ENCODE measurements at places on chromosomes 12 and 14. TPM values are rescaled to one million over a fixed set of nuclear protein-coding genes. Genes with fewer than 3 reads are reported as not detected.

SLC6A15 gene
- total RNA-seq, result 0.58 TPM

FANCM gene
- total RNA-seq, result 10.3 TPM

CCND2 gene
- 111 TPM for total RNA-seq

ARG2 gene
- 42.2 TPM for total RNA-seq

OVCH1 gene
- total RNA-seq, result 0.41 TPM

PRIMA1 gene
- 0.41 TPM for total RNA-seq

FGD4 gene
- 40.5 TPM for total RNA-seq

KCNA5 gene
- total RNA-seq, result 4.6 TPM

COL2A1 gene
- total RNA-seq, result 29.5 TPM

CATSPERB gene
- 0.99 TPM for total RNA-seq

KRT71 gene
- total RNA-seq, result 0.29 TPM

CRIP2 gene
- 147 TPM for total RNA-seq

GPR132 gene
- total RNA-seq, result 2.3 TPM

GLIPR1L1 gene
- total RNA-seq, result not detected

HHIPL1 gene
- 3.4 TPM for total RNA-seq

GPR135 gene
- 5.7 TPM for total RNA-seq

TMEM132D gene
- 1.3 TPM for total RNA-seq

EIF2B2 gene
- 39.3 TPM for total RNA-seq

CMA1 gene
- not detected for total RNA-seq

P2RX2 gene
- 1.5 TPM for total RNA-seq

SRSF5 gene
- 371 TPM for total RNA-seq

PRB4 gene
- total RNA-seq, result not detected

TAS2R50 gene
- total RNA-seq, result 7.0 TPM

OTOGL gene
- 0.82 TPM for total RNA-seq

CCDC38 gene
- total RNA-seq, result not detected

MORN3 gene
- 0.70 TPM for total RNA-seq

SOAT2 gene
- total RNA-seq, result 0.41 TPM

CCDC175 gene
- total RNA-seq, result 1.5 TPM

POLR3B gene
- total RNA-seq, result 12.2 TPM

BCL2L14 gene
- 0.23 TPM for total RNA-seq

KRT72 gene
- total RNA-seq, result not detected

KRT82 gene
- not detected for total RNA-seq

RD3L gene
- total RNA-seq, result 0.23 TPM

PSMD9 gene
- total RNA-seq, result 59.6 TPM

CACNB3 gene
- total RNA-seq, result 24.8 TPM

FOXN4 gene
- total RNA-seq, result 0.29 TPM

DACT1 gene
- 38.0 TPM for total RNA-seq

PMEL gene
- total RNA-seq, result 3.2 TPM

CIPC gene
- total RNA-seq, result 24.5 TPM

CRY1 gene
- total RNA-seq, result 31.4 TPM

ACADS gene
- 31.3 TPM for total RNA-seq

SPIC gene
- 0.18 TPM for total RNA-seq

RPS6KA5 gene
- 10.6 TPM for total RNA-seq

ATL1 gene
- 6.8 TPM for total RNA-seq

RARG gene
- total RNA-seq, result 38.4 TPM

USP44 gene
- total RNA-seq, result 2.3 TPM

INF2 gene
- 60.6 TPM for total RNA-seq

ART4 gene
- total RNA-seq, result 2.7 TPM

TSHR gene
- 0.29 TPM for total RNA-seq

OTUB2 gene
- total RNA-seq, result 3.7 TPM

POTEG gene
- not detected for total RNA-seq

WASHC3 gene
- 45.3 TPM for total RNA-seq

HRK gene
- total RNA-seq, result 0.29 TPM

FAM90A1 gene
- 0.18 TPM for total RNA-seq

ANG gene
- total RNA-seq, result 5.1 TPM

GEMIN2 gene
- total RNA-seq, result 19.9 TPM

NPAS3 gene
- 8.4 TPM for total RNA-seq

PLEKHD1 gene
- 4.3 TPM for total RNA-seq

FGF6 gene
- 1.3 TPM for total RNA-seq
